ENCODE measurements at places on chromosomes 1 and 21.

GRCh38 chr1:11550664-11551283 is 71.8 kb downstream of the DISP3 start:
- DNase-seq = peak; percentile 97

GRCh38 chr1:236681219-236681618 is 5.1 kb upstream of the ACTN2 start:
- DNase-seq = no peak

DNA sequence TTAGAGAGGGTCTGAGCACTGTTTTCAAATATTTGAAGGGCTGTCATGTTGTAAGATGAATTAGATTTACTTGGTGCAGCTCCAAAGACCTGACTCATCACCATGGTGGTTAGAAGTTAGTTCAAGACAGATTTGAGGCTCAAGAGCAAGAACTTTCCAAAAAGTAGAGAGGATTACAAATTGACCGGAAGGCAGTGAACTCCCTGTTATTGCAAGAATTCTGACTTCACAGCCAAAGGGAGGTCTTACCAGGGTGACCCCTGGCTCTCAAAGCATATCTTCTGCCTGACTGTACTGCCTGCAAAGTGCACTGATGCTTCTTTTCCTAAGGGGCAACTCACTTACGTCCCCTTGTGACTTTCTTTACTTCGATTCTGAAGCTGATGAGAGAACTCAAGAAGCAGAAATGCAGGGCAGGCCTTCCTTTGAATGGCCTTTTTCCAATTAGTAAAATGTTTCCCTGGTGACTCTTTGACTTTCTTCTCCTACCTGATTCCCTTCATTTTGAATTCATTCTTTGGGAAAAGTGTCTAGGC is 86.4 kb downstream of the NAV1 start:
- peak; percentile 94 for DNase-seq

- DNase-seq = no peak
These were observed 33.3 kb downstream of the PIK3CD start for GRCh38 chr1:9684801-9685200.

DNA sequence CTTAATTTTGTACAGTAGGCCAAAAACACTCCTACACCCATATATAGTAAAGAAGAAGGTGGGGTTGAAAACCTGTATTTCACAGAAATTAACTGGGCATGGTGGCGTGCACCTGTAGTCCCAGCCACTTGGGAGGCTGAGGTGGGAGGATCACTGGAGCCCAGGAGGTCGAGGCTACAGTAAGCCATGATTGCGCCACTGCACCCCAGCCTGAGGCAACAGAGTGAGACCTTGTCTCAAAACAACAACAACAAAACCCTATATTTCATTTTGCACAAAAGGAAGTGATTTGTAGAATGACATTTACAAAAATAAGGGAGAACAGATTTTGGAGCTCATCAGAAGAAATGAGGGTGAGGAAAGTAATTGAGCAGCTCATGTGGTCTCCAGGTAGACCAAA is 2.2 kb upstream of the LYPLA2 start:
- no peak for DNase-seq

DNA sequence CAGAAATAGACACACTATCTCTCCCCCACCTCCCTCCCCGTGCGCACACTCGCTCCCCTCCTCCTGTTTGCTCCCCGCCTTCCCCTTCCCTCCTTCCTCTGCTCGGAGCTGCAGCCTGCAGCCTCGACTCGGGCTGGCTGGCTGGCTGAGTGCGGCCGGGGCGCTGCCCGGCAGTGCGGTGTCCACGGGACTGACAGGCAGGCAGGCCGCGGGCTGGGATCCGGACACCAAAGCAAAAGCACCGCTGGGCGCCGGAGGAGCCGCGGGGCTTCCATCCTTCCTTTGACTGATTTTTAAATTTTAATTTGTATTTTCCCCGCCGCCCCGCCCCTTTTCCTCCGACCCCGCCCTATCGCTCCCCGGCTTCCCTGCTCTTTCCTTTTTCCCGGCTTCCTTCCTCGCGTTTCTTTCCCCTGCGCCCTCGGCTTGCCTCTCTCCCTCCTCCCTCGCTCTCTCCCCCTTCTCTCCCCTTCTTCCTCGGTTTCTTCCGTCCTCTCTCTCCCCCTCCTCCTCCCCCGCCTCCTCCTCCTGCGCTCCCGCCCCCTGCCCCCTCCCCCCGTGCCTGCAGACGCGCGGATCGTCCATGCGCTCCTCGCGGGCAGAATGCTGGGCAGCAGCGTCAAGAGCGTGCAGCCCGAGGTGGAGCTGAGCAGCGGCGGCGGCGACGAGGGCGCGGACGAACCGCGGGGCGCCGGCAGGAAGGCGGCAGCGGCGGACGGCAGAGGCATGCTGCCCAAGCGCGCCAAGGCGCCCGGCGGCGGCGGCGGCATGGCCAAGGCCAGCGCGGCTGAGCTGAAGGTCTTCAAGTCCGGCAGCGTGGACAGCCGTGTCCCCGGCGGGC is 109.4 kb downstream of the NAV1 start:
- peak; percentile 68 for DNase-seq

DNA sequence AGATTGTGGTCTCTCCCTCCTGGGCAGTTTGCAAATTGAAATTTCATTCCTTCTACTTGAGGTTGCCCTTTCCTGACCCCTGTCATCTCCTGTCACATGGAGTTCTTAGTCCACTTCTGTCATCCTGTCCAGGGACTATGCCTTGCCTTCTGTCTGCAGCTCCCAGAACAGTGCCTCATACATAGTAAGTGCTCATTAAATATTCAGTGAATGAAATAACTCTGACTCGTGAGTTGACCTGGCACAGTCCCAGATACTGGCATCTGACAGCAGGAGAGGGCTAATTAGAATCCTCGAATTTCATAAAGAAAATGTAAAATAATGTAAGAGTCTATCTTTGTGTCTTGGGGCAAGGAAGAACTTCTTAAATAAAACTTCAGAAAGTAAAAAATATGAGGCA is 50.8 kb downstream of the CNIH3 start:
- DNase-seq = no peak

GRCh38 chr21:39984286-39984991 is 117.2 kb downstream of the PCP4 start:
- no peak for DNase-seq

DNA sequence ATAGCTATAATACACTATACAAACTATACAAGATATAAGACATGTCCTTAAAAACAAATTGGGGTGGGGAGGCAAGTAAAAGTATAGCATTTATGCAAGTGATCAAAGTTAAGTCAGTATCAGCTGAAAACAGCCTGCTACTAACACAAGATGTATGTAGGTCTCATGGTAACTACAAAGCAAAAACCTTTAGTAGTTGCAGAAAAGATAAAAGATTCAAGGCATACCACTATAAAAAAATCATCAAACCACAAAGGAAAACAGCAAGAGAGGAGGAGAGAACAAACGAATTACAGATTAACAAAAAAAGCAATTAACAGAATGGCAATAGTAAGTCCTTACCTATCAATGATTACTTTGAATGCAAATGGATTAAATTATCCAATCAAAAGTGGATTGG is 22.7 kb downstream of the ERO1B start:
- DNase-seq = no peak

DNA sequence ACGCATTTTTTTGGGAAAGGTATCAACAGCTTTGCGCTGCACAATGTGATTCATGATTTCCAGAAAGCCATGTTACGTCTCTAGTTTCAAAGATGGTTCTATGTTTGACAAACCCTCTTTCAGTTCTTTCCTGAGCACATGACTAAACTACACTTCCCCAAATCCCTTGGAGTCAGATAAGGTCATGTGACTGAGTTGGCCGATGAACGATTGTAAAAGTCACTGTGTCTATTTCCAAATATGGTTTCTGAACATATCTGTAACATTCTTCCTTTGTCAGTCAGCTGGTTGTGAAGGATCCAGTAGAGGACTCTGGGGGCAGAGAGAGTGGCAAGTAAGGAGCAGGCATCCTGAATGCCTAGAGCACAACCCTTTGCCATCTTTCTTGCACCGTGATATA is 35.4 kb downstream of the TMPRSS15 start:
- DNase-seq = no peak

GRCh38 chr1:42152907-42153600 is at the start of gene GUCA2B:
Gene GUCA2B, plus strand, starts transcription at chr1:42153410. Its CDS starts 41 bp downstream, at chr1:42153451.
- no peak for DNase-seq

DNA sequence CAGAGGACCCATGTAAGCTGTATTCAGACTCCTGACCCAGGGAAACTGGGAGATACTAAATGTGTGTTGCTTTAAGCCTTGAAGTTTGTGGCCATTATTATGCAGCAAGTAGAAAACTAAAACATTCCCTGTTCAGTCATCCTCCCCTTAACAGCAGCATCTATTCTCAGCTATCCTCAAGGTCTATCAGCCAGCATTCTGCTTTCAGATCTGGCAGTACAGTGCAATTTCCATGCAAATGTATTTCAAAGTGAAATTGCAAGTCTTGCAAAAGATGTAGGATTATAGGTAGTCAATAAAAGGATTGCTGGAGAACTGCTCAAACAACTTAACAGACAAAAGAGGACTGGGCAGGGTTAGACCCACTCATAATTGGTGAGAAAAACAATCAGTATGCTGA is 111.3 kb downstream of the NOS1AP start:
- DNase-seq = no peak

- DNase-seq = no peak
These were observed 2.5 kb downstream of the DNMT3L start for GRCh38 chr21:44259082-44259705.

DNA sequence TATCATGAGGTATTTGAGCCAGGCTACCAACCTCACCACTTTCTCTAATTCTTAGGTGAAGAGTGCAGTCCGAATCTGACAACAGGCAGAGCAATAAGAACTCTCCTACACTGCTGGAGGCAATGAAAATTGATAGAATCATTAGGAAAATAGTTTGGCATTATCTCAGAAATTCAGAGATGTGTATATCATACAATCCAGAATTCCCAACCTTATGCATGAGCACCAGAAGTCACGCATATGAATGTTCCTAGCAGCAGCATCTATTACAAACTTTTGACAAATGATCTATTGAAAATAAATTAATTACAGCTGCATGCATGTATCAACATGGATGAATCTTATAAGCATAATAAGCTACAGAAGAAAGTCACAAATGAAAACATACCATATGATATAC is 176.9 kb upstream of the CAMK1G start:
- no peak for DNase-seq

GRCh38 chr1:228927946-228928898 is 192.9 kb downstream of the RHOU start:
- no peak for DNase-seq

DNA sequence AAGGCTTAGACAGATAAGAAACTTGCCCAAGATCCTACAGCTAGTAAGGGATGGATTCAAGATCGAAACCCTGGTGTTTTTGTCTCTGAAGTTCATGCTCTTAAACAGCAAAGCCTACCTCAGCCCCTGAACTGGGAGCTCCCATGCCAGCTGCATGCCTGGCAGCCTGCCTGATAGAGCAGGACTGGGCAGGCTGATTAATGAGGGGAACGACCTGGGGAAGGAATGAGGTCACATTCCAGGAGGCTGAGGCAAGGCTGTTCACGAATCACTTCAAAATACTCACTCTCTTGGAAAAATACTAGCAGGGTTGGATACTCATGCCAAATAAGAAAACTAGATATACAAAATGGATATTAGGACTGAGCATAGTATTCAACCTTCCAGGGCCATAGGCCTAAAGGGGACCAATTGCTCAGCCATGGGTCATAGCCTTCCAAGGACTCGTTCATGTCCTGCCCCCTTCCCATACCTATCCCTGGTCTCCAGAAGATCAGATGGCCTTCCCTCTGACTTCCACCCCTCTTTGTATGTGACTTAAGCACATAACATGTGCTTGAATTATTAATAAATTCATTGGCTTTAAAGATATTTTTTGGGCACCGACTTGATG is 15.6 kb upstream of the TACSTD2 start:
- peak; percentile 90 for DNase-seq

GRCh38 chr1:85502625-85503083 is 37.7 kb upstream of the DDAH1 start:
- peak; percentile 89 for DNase-seq

DNA sequence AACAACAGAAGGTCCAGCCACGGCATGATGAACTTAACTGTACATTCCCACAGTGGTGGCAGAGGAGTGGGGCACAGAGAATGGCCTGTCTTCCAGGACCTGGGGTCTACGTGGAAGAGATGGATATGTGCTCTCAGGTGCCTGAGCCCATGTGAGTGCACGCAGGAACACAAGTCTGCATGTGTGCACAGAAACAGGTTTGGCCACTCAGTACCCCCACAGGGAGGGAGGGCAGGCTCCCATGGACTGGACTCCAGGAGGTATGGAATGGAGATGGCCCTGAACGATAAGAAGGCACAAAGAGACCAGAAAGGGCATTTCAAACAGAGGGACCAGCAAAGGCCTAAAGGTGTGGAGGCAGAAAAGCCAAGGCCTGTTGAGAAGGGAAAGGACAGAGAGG is 10.8 kb downstream of the COL9A2 start:
- no peak for DNase-seq

DNA sequence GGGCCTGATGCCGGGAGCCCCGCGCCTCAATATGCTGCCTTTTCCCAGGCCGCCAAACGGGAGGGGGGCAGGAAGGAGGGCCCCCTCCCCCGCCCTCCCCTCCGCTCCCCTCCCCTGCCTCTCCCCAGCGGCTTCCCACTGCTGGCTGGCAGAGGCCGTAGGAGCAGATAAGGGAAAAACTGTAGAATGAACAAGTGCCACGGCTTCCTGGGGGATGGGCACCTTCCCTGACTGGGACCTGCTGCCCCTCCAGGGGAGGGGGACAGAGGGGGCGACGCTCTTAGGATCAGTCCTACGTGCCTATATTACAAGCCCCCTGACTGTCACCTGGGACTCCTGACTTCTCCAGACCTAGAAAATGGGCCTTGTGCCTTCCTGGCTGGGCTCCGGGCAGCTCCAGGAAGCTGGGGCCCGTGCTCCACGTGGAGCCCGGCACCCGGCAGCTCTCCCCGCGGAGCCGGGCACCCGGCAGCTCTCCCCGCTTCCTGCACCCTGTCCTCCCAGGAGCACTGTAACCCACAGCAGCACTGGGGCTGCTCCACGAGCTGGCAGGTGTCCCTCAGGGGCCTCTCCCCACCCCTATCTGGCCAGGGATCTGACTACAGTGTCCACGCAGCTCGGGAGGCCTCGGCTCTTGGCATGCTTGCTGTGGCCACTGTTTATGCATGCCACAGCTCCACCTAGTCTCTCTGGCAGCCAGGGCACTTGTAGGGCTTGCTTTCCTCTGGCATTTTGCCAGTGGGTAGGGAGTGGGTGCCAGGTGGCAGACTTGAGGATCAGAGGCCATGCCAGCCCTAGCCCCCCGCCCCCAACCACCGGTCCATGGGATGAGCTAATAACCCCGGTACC is 674 bp upstream of the HES5 start:
- no peak for DNase-seq

DNA sequence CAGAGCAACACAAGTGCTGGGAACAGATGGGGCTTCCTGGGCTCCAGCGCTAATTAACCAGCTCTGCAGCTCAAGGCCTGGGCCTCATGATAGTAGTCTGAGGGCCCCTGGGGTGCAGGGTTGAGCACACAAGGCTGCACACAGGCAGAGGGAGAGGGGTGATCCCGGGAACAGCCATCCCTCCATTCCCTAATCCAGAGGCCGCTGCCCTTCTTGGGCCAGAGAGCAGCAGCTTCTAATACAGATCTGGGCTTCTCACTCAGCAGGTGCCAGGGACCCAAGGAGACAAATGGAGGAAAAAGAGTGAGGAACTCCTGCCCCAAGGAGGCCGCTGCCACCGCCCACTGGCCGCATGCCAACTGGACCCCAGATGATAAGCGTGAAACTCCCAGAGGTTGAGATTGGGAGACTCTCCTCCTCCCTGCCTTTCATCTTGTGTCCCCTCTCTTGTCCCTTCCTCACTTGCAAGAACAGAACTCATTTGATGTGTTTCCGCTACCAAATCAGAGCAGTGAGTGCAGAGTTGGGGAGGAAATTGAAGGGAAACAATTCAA is 58.0 kb upstream of the IFNAR2 start:
- DNase-seq = no peak
